ENCODE measurements at places on chromosomes 11 and 22. TPM values are rescaled to one million over a fixed set of nuclear protein-coding genes. Genes with fewer than 3 reads are reported as not detected.

Gene P4HA3
- 3.5 TPM for total RNA-seq

Gene OR5D16
- total RNA-seq, result not detected

Gene OR51B4
- total RNA-seq, result not detected

Gene XKR3
- not detected for total RNA-seq

Gene DRD4
- 0.32 TPM for total RNA-seq

Gene KCTD14
- total RNA-seq, result 6.0 TPM

Gene UPK2
- not detected for total RNA-seq

Gene GDPD4
- not detected for total RNA-seq

Gene ROBO3
- 20.3 TPM for total RNA-seq

Gene PKDREJ
- not detected for total RNA-seq

Gene SCGB1C1
- total RNA-seq, result not detected

Gene NTM
- total RNA-seq, result 14.6 TPM

Gene DENND6B
- total RNA-seq, result 4.9 TPM

Gene YPEL1
- 0.73 TPM for total RNA-seq

Gene TMEM151A
- 0.16 TPM for total RNA-seq

Gene OR10D3
- total RNA-seq, result not detected

Gene KIF18A
- total RNA-seq, result 6.7 TPM

Gene CSNK2A3
- total RNA-seq, result 1.9 TPM

Gene YPEL4
- 0.73 TPM for total RNA-seq
